ENCODE measurements at places on chromosomes 16 and 17.

DNA sequence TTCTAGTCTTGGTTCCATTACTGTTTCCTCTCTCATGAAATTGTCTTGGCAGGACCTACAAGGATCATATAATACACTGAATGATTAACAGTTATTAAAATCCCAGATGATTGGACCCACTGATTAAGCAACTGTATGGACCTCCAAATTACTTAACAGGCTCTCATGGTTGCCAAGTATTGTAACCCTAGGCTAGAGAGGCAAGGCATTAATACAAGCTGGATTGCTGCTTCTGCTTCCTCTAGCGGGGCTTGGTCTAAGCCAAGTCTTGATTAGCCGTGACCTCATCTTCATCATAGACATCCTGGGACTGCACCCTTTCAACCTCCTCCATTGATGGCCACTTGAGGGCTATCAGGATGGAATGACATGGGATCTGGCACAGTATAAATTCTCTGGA is 46.9 kb downstream of the SYCE1L start:
- DNase-seq = no peak

- DNase-seq = peak; percentile 46
Observed at GRCh38 chr17:48728232-48729231, at the start of gene HOXB13. Gene HOXB13, minus strand, starts transcription at chr17:48728750. Its CDS starts 157 bp downstream, at chr17:48728593.

GRCh38 chr16:11180489-11180888 is 75.5 kb downstream of the SOCS1 start:
- DNase-seq = no peak

DNA sequence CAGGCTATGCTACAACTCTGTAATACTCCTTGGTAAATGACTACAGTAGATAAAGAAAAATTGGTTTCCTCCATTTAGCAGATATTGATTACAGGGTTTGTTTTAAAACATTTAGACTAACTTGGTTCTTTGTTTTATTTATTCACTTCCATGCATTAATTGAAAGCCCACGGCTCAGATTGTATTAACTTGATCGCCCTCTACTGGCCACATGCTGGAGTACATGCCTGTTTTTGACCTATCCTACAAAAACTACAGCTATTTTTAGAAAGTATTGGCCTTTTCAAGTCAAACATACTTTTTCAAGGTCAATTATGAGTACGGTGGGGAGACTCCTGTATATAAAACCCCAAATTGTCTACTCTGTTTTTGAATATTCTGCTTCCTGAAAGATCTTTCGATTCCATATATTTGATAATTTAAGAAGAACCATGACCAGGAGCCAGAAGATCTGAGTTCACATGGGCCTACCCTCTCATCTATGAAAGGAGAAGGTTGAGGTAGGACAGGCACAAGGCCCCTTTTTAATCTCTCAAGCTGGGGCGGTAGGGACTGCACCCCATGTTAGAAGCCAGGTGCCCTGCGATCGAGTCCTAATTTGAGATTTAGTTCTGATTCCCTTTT is 51.8 kb downstream of the CA10 start:
- no peak for DNase-seq

- DNase-seq = no peak
Observed at GRCh38 chr17:18950944-18951905, 740 bp upstream of the SLC5A10 start.

GRCh38 chr17:19646788-19647696 is 1.5 kb upstream of the ALDH3A2 start:
- DNase-seq = peak; percentile 13

DNA sequence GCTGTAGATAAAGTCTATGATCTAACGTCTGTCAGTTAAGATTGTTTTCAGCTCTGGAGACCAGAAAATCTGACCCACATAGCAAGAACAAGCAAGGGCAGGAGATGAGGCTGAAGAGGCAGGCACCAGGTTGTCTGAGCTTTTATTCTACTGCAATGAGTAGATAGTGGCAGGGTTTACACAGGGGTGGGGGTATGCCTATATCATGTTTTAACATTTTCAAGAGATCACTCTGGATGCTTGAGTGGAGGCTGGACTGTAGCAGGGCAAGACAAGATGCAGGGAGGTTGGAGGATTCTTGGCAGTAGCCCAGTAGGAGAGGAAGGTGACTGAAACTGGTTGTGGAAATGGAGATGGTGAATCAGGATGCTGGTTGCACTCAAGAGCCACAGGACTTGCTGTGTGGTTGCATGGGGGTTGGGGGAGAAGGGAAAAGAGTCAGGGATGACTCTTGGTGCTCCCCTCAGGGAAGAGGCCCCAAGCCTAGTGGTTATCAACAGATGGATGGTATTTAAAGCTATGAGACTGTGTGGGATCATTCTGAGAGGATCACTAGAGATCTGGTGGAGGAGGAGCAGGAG is 143.1 kb upstream of the KCNJ18 start:
- no peak for DNase-seq

DNA sequence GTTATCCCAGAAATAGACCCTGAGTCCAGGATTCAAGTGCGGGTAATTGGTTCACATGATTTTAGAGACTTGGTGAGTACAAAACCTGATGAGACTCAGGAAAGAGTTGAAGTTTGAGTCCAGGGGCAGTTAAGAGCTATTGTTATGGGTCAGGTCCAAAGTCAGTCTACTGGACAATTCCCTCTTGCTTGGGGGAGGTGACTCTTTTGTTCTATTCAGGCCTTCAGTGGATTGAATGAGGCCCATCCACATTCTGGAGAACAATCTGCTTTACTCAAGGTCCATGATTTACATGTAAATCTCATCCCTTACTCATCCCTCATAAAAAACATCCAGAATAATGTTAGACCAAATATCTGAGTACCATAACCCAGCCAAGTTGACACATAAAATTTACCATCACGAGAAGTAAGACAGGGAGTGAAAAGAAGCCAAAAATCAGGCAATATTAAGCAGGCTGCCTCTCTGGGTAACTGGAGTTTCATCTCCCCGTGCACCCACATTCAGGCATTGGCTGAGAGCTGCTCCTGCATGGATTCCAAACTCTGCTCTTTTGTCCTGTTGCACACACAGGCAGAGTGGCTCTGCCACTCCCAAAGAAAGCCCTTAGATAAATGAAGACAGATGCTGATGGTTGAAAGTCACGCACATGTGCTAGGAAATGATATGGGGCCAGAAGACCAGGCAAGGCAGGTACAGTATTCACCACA is 156.0 kb upstream of the SALL1 start:
- DNase-seq = no peak

GRCh38 chr16:3645108-3645503 is 9.4 kb upstream of the DNASE1 start:
- no peak for DNase-seq

DNA sequence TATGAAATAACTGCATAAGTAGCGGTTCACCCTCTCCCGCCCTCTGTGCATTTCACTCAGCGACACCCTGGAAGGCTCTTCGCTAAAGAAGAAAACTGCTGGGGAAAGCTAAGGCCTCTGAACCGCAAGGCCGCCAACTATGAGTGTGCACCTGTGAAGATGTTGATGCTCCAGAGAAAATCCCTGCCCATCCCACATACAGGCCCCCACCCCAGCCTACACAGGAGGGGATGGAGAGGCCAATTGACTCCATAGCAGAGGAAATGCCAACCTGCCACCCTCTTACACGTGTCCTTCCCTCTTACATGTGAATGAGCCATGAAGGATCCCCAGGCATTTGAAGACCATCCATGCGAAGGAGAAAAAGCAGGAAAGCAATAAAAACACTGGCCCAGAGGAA is 104.8 kb downstream of the MGAT5B start:
- DNase-seq = no peak

DNA sequence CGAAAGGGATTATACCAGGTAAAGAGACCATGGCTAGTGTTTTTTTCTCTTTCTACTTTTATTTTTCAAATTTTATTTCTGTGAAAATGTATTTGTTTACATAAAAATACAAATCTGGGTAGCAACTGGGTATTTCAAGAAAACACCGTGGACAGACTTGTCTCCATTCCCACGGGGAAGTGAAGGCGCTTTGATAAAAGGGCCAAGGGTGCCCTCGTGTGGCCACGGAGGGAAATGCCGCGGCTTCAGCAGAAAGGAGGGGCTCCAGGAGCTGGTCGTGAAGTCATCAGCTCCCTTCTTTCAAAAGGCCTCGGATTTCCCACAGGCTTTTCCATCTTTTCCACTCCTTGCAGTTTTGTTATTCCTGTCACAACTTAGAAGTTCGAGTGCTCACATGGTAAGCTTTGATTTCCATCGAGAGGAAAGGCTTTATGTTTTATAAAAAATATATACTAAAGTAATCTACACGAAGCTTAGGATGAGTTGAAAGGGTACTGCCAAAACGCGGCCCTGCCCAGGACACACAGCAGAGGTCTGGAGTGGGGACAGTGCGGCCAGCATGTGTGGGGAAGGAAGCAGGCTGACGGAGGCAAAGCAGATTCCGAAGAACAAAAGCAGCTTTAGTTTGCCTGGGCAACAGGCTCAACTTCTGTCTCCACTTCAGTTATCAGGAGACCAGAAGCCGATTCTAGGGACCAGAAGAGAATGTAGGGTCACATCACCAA is 15.3 kb upstream of the MNT start:
- DNase-seq = peak; percentile 89

DNA sequence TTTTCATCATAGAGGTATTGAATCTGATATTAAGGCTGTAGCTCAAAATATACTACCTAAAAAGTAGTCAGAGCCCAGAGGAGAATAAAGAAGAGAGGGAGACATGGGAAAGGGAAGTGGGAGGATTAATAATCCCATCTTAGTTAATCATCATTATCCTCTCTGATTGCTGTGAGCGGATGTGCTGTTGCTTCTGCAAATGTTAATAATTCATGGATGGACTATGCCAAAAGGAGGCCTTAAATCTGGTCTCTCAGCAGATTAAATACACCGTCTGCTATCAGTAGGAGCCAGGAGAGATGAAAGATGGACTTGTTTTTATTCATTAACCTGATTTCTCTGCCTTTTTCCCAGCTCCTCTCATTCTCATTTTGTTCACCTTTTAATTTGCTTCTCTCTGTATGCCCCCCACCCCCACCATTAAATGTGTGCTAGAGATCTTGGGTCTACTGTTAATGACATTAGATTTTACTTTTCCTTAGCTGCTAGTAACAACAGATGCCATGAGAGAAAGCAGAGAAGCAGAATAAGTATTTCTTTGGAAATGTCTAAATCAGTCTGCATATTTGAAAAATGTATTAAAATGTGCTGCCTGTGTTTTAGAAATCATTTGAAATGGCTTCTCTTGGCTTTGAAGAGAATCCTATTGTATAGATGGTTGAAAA is 44.2 kb downstream of the NUP93 start:
- DNase-seq = no peak

DNA sequence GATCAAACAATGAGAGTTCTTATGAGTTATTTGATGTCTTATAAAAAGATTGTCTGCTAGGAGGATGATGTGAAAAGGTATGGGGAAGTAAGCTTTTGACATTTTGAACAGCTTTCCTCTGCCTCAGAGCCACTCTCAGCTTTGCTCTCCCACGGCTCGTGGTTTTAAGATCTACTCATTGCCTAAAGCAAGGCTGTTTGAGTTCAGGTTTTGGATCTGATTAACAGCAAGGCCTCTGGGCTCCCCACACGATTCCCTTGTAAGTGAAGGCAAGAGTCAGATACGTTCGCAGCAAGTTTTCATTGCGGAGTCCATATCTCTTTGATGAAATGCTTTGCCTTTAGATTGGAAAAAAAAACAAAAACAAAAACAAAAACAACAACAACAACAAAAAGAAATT is 515.0 kb upstream of the SALL1 start:
- DNase-seq = no peak

- no peak for DNase-seq
Observed at GRCh38 chr16:35561346-35561745, 2101.9 kb downstream of the TP53TG3F start.

DNA sequence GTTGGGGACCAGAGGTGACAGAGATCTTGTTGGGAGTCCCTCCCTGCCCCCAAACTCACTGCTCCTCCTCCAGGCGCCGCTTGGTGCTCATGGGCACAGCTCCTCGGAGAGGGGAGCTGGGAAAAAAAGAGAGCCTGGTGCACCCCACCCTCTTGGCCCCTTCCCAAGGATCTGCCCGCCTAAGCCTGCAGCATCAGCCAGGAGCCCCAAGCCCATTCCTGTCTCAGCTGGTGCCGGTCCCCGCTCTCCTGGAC is 400 bp downstream of the HCFC1R1 start:
- no peak for DNase-seq

DNA sequence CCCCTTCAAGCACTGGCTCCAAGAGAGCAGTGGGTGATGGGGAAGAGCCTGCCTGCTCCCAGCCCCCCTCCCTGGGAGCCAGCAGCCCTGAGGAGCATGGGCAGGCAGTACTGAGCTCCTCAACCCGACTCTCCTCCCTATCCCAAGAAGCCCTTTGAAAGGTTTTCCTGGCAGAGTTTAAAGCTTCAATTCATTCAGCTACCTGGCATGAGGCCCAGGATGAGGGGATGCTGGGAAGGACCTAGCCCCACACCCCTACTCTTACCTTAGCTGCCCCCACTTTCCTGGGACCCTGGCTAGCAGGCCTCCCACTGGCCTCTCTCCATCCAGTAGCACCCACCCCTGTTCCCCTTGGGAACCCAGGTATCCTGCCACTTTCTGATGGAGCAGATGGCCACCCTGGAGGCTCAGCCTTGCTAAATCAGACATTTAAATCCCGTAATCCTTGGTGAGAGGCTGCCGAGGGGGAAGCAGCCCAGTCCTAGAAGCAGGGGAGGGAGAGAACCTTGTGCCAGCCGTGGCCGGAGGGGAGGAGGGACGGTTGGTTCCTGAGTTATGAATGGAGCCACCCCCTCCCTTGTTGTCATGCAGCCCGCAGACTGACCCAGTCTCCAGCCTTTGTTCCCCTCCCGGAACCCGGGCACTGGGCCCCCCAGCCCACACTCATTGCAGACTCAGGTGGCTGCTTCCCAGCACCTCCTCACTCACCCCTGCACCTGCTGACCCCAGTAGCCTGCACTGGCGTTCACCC is 17.1 kb downstream of the ATP1B2 start:
- DNase-seq = no peak

GRCh38 chr17:13268791-13269595 is 251.2 kb upstream of the ELAC2 start:
- no peak for DNase-seq

DNA sequence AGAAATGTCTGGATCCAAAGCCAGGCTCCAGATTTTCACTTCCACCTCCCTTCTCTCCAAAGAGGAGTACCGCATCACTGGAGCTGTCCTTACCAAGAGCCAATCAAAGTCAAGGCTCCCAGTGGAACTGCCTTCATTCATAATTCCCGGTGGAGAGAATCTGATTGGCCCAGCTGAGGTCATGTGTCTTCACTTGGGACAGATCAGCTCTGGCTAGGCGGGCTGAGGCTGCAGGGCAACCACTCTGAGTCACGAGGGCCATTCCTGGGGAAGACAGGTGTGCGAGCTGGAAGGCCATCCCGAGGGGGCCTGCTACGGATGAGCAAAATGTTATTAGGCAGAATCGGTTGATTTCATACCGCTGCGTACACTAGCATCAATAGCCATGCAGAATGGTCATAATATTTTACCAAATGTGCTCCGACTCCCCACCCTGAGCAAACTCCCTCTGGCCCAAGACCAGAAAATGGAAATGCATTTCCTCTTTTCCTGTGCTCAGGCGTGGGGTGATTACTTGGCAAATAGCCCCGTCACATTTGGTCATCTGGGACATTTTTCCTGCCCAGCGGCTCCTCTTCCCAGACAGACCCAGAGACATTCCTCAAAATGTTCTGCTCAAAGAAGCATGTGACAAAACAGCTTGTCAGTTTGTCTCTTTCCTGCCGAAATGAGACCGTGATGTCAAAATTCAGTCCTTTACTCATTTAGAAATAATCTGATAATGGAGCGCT is 111.1 kb downstream of the AIPL1 start:
- no peak for DNase-seq

All from B cell (primary cell).